ENCODE measurements at places on chromosomes 2 and 18.

DNA sequence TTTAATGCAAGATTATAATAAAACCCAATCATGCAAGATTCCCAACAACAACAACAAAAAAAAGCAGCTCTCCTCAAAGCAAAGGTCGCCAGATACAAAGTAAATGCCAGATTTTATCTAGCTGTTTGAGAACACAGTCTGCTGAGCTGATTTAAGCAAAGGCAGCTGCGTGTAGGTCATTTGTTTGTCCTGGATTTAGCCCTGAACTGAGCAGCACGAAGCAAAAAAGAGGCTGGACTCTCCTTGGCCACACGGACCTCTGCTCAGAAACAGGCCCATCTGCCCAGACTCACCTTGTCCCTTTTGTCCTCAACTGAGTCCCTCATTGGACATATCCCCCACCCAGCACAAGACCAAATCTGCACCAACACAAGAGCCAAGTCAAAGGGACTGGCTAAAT, 91.5 kb downstream of the PID1 start:
- no peak for DNase-seq

GRCh38 chr2:83695530-83695929, 763.5 kb downstream of the SUCLG1 start:
- DNase-seq, result peak; percentile 21

DNA sequence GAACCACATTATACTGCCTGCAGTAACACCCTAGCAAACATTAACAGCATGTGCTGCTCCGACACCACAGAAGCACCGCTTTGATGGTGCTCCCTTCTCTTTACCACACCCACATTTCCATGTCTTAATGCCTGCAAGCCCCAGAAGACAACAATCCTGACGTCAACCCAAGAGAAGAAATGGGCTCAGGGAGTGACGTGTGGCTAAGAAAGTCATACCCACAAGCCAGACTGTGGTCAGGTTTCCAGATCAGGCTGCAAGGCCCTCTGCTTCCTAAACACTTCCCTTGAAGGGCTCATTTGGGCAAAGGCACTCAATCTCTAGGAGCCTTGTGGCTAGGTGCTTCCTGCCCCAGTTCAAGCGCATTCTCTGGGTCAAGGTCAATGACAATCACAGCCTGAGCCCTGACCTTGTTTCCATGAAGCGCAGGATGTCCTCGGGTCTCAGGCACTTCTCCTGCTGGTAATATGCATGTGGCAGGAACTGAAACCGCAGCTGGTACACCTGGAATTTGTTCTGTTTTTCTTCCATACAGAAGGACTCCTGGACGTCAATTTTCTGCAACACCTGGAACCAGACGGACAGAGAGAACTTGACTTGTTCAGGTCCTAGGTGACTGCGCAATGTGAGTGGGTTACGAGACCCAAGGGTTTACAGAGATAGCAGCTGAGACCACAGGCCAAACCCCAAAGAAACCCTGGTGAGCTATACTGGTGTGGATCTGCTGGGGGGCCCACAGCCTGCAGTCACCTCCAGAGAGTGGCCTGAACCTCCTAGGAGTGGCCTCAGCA, 67.2 kb downstream of the POLR1A start:
- no peak for DNase-seq

GRCh38 chr2:191696001-191696400, 18.1 kb downstream of the NABP1 start:
- no peak for DNase-seq

DNA sequence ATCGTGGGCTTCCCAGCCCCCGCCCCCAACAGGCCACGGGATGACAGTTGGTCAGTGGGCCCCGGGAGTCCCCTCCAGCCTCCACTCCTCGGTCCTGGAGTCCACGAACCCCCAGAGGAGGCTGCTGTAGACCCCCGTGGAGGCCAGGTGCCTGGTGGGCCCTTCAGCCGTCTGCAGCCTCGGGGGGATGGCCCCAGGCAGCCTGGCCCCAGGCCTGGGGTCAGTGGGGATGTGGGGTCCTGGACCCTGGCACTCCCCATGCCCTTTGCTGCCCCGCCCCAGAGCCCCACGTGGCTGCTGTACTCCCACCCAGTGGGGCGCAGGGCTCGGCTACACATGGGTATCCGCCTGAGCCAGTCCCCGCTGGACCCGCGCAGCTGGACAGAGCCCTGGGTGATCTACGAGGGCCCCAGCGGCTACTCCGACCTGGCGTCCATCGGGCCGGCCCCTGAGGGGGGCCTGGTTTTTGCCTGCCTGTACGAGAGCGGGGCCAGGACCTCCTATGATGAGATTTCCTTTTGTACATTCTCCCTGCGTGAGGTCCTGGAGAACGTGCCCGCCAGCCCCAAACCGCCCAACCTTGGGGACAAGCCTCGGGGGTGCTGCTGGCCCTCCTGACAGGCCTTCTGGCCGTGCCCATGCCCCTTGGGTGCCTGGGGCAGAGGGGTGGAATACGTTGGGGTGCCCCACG, 7.6 kb downstream of the NEU4 start:
- DNase-seq, result no peak

- DNase-seq, result no peak
These were observed 118.5 kb upstream of the CD302 start for GRCh38 chr2:159916511-159916910.

DNA sequence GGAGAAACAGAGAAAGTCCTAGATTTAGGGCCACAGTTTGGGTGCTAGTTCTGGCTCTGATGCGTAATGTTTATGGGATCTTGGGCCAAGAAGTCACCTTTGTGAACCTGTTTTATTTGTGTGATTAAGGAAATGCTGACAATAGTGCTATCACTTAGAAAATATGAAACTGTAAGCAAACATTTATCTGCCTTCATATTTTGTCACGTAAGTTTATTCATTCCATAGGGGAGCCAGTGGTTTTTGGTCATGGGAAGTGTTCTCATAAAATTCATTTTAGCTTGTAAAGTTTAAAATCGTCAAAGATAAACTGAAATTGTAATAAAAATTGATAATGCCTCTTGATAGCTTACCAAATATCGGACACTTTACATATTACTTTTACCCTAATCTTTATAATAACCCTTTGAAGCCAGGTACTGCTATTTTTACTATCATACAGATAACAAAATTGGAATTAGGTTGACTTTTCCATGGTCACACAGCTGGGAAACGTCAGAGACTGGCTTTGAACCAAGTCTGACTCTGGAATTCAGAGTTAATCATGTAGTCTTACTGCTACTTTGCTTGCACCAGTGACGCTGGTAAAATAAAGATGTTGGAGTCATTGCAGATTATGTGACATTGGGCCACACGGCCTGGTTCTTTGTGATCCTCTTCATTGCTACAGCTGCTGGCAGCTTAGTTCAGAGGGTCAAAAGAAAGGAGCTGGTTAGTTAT, 99.7 kb downstream of the ICA1L start:
- DNase-seq, result no peak

DNA sequence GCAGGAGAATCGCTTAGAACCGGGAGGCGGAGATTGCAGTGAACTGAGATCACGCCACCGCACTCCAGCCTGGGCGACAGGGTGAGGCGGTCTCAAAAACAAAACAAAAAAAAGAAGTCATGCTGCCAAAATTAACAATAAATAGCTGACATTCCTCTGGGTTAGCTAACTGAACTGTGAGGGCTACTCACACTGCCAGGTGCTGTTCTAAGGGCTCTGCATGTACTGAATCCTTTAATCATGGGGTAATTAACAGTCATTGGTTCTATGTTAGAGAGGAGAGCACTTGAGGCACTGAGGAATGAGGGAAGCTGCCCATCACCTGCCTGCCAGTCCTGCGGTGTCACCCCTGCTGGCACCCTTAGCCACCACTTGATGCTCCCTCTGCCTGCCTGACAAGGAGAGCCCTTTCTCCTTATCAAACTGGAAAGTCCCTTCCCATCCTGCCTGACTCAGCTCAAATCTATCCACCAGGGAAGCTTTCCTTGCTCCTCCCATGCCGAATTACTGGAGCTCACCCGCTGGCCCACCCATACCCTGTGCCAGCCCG, 73.0 kb upstream of the RIOK3 start:
- DNase-seq, result peak; percentile 30

GRCh38 chr2:134716721-134717243, 2.0 kb downstream of the TMEM163 start:
- no peak for DNase-seq

DNA sequence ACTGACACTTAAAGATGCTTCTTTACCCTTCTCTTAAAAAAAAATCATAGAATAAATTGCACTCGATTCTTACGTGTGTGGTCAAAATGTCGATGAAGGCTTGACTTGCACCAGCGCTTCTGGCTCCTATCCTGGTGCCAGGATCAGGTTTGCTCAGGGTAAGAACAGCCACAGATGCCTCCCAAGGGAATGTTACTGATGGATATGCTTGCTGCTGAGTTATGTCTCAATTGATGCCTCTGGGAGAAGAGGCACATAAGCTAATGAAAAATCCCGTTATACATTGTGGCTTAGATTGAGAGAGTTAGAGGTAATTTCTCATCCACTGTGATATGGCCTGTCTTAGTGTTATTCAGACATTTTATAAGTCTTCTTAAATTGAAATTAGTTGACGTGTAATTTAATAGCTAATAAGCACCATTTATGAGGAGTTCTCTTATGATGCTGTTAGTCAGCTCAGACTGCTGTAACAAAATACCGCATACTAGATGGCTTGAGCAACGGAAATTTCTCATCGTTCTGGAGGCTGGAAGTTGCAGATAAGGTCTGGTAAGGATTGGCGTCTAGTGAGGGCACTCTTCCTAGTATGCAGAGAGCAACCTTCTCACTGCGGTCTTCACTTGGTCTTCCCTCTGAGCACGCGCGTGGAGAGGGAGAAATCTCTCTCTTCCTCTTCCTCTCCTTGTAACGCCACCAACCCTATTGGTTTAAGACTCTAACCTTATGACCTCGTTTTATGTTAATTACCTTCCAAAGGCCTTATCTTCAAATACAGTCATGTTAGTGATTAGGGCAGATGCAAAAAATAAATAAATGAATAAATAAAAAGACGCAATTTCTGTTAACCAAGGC, 116.6 kb upstream of the NOSTRIN start:
- DNase-seq, result no peak

GRCh38 chr2:134479696-134480330, 225.9 kb downstream of the MGAT5 start:
- DNase-seq, result no peak

- DNase-seq, result no peak
These were observed 62.6 kb downstream of the DSEL start for GRCh38 chr18:67453901-67454300.

- DNase-seq, result peak; percentile 11
These were observed 32.1 kb upstream of the ZNF638 start for GRCh38 chr2:71299507-71299906.

DNA sequence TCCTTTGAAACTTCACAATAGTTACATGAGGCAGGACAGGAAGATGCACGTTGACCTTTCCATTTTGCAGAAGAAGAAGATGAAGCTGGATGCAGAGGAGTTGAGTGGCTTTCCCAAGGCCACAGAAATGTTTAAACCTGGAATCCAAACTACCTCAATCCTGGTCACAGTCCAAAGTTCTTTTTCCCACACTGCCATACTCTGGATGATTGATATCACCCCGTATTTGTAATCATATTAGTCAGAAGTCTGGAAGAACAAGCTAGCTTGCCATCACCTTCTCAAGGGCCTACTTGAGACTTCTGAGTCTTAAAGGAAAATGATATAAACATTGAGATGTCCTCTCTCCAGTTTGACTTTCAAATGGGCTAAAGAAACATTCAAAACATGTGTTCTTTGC, 190.1 kb downstream of the LNPK start:
- DNase-seq, result no peak

GRCh38 chr2:126798276-126799140, 100.2 kb upstream of the TEX51 start:
- no peak for DNase-seq

- no peak for DNase-seq
These were observed 156.4 kb upstream of the ITGA4 start for GRCh38 chr2:181300600-181301291.

- DNase-seq, result no peak
These were observed 339.3 kb downstream of the HRH4 start for GRCh38 chr18:24799720-24800119.

DNA sequence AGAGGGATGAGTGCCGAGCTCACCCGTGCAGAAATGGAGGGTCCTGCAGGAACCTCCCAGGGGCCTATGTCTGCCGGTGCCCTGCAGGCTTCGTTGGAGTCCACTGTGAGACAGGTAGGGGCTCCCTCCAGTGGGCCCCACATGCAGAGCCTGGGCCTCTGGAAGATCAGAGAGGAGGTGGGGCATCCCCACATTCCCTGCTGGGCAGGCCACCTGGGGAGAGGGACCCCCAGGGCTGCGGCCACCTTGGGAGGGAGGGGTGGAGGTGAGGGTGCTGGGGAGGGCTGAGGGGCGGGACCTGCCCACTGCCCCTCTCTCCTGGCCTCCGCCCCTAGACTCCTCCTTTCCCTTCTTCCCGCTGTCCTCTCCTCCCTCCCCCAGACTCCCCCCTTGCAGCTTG, 38.5 kb downstream of the MTERF4 start:
- no peak for DNase-seq

- no peak for DNase-seq
These were observed 214.4 kb upstream of the ARL4C start for GRCh38 chr2:234711308-234711707.
